ENCODE measurements at places on chromosomes 2 and 18.

DNA sequence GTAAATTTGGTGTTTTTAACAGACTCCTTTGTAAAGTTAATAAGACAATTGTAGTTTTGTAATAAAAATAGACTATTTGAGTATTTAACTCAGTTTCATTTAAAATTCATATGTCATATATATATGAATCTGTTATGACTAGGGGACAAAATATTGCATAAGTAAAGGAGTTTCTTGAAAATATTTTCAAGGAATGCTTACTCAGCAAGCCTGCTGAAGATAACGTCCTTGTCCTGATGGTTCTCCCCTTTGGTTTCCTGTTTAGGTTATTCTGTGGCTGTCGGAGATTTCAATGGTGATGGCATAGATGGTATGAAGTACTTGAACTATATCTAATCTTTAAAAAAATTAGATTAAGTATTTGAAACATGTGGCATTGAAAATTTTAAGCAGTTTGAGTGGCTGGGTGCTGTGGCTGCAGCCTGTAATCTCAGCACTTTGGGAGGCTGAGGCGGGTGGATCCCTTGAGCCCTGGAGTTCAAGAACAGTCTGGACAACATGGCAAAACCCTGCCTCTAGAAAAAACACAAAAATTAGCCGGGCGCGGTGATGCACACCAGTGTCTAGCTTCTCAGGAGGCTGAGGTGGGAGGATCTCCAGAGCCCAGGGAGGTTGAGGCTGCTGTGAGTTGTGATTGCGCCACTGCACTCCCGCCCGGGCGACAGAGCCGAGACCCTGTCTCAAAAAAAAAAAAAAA lies 47.1 kb downstream of the ITGAV start:
- no peak for DNase-seq

DNA sequence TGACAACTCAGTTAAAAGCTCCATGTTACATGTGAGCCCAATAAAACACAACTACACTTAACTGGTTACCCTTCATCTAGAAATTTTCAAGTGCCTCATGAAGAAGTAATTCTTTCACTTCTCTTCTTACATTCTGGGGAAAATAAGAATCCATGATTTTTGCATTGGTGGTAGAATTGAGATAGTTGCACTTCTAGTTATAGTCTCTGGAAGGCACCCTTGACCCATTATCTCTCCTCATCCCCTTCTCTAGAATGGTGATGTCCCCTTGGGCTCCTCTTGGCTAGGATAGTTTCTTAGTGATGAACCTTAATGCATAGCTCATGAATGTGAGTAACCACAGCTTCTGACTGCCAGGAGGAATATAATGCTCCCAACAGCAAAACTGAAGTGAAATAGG lies 3.6 kb downstream of the LGALSL start:
- DNase-seq, result no peak

- DNase-seq, result no peak
These were observed 118.0 kb downstream of the MREG start for GRCh38 chr2:215895330-215895729.

DNA sequence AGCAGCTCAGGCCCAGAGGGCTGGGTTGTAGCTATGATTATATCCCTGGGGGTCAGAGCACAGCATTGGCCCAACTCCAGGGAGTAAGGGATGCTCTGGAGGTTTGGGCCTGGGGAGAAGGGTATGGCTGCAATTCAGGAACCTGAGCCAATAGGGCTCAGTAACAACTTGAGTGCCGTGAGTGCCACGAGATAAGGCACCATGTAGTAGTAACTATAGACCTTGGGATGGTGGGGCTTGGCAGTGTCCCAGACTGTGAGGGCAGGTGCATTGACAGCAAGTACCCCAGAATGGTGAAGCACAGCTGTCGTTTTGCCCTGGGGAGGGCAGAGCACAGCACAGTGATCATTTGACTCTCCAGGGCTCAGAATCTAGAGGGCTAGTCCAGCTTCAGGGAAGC lies 45.1 kb upstream of the ZNF396 start:
- DNase-seq, result no peak

DNA sequence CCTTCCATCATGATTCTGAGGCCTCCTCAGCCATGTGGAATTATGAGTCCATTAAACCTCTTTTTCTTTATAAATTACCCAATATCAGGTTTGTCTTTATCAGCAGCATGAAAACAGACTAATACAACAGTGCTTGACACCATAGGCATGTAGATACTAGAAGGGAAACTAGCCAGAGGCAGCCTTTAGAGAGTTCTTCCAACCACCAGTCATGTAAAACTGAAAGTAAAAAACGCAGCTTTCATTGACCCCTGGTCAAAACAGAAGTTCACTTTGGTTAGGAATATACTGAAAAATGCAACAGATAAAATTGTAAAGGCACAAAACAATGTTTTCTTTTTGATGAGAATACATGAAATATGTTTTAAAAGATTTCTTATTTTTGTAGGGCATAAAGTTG lies 122.8 kb upstream of the L3MBTL4 start:
- DNase-seq, result no peak

GRCh38 chr2:204272089-204272488 lies 273.2 kb upstream of the PARD3B start:
- no peak for DNase-seq

- no peak for DNase-seq
These were observed 15.5 kb upstream of the MGAT4A start for GRCh38 chr2:98746426-98746825.

DNA sequence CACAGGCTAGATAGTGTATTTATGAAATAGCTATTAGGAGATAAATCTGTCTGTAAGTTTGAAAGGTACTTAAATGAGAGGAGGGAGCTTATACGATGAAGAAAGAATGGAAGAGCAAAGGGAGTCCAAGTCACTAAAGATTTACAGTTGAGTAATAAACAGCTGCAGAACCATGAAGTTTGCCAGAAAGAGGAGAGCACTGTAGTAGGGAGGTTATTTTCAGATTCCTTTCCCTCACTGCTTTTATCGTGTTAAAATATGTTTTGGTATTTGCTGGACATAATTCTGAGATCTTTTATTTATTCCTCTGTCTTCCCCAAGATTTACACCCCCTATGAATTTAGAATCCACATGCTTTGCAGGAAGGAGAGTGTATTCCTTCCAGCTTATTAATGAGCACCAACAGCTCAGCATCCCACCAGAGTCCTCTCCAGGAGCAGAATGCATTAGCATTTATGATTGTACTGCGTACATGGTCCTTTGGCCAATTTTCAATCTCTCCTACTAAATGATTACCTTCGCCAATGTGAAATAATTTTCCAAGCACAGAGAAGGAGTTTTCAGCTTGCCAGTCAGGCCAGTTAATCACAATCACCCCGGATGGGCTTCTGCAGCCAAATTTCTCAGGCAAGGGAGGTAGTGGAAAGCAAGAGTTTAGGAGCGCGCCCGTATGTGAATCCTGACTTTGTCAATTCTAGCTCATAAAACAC lies 297.0 kb downstream of the NBAS start:
- no peak for DNase-seq

DNA sequence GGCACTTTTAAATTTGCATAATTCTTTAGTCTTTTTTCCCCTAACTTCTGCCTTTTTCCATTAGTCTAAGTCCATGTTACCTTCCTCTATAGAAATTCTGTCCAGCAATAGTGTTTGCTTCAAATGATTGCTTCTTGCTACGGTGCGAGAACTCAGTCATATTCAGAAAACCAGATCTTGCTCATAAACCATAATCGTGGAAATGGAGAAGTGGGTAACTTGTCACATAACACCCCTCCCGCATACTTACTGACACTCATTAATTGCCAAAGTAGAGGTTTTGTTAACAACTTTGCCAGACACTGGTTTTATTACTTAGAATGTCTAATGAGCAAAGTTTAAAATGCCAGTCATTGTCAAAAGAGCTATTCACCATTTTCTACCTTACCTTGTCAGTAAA lies 94.3 kb upstream of the TWSG1 start:
- DNase-seq, result no peak

DNA sequence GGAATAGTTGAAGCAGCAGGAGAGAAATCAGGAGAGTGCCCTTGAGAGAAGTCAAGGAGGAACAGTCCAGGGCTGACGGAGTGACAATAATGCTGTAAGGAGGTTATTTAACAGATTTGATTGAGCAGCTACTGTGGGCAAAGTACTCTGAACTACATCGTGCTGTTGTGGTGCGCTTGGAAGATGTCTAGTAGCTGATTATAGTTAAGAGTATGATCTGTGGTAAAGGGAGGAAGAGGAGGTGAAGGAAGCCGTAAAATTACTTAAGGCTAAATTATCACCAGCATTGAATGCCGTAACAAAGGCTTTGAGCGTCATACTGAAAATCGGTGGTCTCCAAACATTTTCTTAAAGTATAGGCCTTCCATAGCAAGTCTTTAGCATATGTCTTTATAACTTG lies 4.5 kb downstream of the PCBP1 start:
- no peak for DNase-seq

DNA sequence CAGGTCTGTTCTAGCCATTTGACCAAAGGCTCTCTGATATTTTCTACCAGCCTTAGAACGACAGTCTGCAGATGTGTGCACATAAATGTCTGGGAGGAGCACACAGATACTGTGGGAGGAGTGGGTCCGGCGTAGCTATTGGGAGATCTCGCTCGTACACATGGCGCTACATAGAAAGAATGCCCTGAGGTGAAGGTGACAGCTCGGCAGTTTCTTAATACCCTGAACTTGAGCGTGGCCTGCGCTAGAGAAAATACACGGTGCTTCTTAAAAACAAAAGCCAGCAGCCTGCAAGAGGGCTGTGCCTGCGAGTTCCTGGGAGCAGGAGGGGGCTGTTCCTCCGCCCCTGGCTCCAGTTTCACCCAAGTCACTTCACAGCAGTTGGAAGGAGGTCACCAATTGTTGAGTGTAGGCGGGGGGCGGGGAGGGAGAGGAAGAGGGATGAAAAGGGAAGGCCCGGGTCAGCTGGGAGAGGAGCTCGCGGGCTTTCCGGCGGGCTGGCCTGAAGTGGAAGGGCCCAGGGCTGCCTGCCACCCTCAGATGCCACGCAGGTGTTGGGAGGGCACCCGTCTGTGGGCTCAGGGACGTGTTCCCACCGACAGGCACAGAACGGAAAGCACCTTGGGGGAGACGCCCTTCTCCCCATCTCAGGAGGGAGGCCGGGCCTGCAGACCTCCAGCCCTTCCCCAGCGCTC lies 124.7 kb upstream of the ZNF516 start:
- no peak for DNase-seq

DNA sequence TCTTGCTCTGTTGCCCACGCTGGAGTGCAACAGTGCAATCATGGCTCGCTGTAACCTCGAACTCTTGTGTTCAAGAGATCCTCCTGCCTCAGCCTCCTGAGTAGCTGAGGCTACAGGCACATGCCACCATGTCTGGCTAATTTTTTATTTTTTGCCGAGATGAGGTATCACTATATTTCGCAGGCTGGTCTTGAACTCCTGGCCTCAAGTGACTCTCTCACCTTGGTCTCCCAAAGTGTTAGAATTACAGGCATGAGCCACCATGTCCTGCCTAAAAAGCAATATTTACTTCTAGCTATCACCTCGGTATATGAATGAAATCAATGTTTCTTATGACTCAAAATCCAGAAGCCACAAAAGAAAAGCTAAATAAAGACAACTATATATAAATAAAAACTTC lies 2.2 kb downstream of the BUB1 start:
- DNase-seq, result no peak

- DNase-seq, result no peak
These were observed 76.9 kb downstream of the RHOB start for GRCh38 chr2:20523799-20524187.

GRCh38 chr2:161415987-161416707 lies at the start of gene TBR1:
Gene TBR1 (plus strand): TSS chr2:161416297. CDS start chr2:161416411, 114 bp downstream.
- DNase-seq, result no peak

GRCh38 chr2:60948926-60949579 lies 67.7 kb downstream of the REL start:
- DNase-seq, result no peak

DNA sequence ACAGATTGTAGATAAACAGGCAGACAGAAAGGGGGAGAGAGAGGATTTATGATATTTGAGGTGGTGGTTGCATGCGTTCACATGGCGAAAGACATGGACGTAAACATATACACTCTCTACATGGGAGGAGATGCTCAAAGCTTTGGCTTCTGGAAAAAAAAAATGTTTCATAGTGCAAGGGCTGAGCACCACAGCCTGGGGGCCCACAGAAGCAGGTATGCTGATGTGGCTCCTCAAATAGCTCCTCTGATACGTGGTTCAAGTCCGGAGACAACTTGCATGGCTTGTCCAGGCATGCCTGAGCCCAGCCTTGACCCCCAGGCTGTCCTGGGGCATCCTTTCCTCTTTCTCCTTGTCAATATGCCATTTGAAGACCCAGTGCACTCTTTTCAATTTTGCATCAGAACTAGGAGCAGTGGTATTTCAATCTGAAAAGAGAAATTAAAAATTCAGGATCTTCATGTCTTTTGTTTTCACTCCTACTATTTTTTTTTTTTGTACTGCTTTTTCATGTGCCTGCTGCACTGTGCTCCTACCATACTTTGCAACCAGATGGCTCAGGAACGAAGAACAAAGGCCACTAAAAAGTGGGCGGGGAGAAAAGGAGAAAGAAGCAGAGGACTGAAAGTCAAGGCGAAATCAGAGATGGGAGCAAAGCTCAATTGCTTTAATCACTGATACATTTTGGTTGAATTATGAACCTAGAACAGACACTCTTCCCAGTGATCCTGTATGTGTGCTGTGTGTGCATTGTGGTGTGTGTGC lies 495.7 kb upstream of the TCF4 start:
- no peak for DNase-seq

DNA sequence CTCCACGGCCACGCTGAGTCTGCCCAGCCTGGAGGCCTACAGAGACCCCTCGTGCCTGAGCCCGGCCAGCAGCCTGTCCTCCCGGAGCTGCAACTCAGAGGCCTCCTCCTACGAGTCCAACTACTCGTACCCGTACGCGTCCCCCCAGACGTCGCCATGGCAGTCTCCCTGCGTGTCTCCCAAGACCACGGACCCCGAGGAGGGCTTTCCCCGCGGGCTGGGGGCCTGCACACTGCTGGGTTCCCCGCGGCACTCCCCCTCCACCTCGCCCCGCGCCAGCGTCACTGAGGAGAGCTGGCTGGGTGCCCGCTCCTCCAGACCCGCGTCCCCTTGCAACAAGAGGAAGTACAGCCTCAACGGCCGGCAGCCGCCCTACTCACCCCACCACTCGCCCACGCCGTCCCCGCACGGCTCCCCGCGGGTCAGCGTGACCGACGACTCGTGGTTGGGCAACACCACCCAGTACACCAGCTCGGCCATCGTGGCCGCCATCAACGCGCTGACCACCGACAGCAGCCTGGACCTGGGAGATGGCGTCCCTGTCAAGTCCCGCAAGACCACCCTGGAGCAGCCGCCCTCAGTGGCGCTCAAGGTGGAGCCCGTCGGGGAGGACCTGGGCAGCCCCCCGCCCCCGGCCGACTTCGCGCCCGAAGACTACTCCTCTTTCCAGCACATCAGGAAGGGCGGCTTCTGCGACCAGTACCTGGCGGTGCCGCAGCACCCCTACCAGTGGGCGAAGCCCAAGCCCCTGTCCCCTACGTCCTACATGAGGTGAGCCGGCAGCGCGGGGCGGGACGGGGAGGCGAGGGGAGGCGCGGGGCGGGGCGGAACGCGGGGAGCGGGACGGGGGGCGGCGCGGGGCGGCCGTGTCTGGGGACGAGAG lies 15.2 kb downstream of the NFATC1 start:
- no peak for DNase-seq
